ENCODE measurements at places on chromosomes 2 and 18.

- DNase-seq: no peak
These were observed 56.6 kb downstream of the BMPR2 start for GRCh38 chr2:202432776-202433175.

DNA sequence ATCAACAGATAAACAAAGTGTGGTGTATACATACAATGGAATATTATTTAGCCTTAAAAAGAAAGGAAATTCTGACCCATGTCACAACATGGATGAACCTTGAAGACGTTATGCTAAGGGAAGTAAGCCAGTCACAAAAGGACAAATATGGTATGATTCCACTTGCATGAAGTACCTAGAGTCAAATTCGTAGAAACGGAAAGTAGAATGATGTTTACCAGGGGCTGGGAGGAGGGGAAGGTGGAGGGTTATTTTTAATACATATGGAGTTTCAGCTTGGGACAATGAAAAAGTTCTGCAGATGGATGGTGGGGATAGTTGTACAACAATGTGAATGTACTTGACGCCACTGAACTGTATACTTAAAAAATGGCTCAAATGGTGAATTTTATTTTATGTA is 3.3 kb upstream of the DES start:
- DNase-seq: no peak

DNA sequence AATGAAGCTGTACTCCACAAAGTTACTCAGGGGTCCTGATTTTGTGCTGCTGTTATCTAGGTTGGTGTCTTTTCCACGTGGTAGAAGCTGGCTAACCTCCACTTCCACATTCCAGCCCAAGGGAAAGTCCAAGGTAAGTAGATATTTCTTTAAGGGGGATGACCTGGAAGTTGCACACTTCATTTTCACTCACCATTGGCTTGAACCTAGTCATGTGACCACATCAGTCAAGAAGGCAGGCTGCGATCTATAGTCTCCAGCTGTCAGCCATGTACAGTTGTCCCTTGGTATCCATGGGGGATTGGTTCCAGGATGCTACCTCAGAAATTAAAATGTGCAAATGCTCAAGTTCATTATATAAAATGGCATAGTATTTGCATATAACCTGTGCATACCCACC is 31.9 kb upstream of the TGIF1 start:
- DNase-seq: no peak

GRCh38 chr2:8626572-8626971 is 55.3 kb upstream of the ID2 start:
- no peak for DNase-seq

DNA sequence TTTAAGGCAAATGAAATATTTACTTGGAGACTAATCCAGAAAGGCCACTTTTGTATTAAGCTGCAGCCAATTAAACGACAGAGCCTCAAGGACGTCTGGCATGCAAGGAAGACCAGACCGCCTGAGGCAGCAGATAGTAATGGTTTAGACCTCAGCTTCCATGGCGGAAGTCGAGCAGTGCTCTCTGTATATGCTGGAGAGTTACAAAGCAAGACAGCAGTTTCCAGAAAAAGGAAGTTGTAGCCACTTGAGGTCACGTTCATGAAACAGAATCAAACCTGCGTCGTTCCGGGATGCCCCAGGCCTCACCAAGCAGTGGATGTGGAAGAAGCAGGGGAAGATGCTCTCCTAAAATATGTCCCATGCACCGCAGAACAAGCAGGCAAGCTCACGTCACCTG is 142.0 kb downstream of the PTGR3 start:
- peak; percentile 16 for DNase-seq

DNA sequence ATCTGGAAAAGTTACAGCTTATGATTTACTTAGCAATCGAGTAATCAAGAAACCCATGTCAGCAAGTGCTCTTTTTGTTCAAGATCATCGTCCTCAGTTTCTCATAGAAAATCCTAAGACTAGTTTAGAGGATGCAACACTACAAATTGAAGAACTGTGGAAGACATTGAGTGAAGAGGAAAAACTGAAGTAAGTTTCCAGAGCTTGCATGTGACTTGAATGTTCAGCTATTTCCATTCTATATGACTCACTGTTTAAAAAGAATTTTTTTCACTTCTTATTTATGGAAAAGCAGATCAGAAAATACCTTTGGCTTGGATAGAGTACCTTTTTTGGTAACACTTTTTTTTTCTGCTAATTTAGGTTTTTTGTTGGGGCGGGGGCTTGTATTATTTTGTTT is 70.7 kb downstream of the PMS1 start:
- DNase-seq: no peak

- DNase-seq: no peak
These were observed 142.7 kb downstream of the PDE11A start for GRCh38 chr2:177929662-177930522.

Measured in femur (tissue), 1 donor.